HFFc6 (cell line): ENCODE measurements at places on chromosomes 16 and 17. TPM values are rescaled to one million over a fixed set of nuclear protein-coding genes. Genes with fewer than 3 reads are reported as not detected.
A peak's percentile ranks its signal among the peaks of the same experiment; 100 is the strongest.

DNA sequence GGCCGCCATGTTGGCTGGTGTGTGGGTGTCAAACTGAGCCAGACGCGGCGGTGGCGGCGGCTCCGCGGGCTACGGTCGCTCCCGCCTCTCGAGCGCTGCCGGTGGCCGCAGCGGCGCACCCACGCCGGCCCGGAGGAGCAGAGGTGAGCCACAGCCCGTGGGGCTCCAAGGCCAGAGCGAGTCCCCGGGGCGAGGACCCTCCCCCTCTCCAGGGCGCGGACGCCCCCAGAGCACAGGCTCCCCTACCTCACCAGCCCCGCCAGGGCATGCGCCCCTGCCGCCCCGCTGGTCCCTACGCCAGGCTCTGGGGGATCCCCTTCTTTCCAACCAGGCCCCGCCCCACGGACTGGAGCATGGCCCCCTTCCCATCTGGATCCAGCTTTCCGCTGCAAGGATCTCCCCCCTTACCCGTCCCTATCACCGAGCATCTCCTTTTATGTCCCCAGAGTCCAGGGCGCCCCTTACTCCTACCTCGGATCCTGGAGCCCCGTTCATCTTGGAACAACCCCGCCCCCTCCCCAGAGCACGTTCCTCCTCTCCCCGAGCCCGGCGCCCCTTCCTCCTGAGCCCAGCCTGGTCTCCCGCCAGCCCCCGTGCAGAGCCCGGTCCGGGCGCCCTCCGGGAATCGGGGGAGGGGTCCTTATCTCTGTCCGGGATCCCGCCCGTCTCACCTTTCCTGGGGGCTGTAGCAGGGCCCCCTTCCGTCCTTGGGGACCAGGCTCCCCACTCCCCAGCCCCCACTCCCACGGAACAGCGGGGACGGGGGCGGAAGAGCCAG, 412 bp downstream of the EPN2 start:
- peaks cover 25% of the 10 kb centered on the region for H3K4me1 ChIP-seq
- peak; percentile 29 for DNase-seq
- H3K4me3 ChIP-seq, result peak overlapping the region; percentile 97
- H3K27ac ChIP-seq, result peak overlapping the region; percentile 72

GRCh38 chr17:48484850-48485249, 46.0 kb downstream of the HOXB1 start:
- H3K4me3 ChIP-seq, result peak overlapping the region; percentile 67
- H3K27ac ChIP-seq, result peak overlapping the region; percentile 95
- no peaks in the 10 kb centered on the region; the same call in 1 of the 2 replicates for H3K27me3 ChIP-seq
- no peaks in the 10 kb centered on the region for H3K36me3 ChIP-seq

DNA sequence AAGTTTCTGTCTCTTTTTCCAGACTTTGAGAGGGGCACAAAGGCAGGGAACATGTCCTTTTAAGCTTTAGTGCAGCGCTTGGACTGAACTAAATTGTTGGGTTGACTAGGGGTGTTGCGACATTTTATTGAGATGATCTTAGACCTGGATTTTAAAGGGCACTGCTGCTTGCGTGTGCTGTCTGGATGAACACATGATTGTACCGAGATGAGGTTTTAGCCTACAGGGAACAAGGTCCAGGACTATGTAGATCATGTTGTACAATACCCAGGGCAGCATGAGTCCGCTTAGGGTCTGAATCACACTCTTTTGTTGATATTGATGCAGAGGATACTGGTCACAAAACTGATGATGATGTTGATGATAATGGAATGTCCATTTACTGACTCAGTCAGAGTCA, 5.2 kb upstream of the RGS9 start:
- H3K27ac ChIP-seq, result peak overlapping the region; percentile 50
- H3K4me1 ChIP-seq, result peaks cover 22% of the 10 kb centered on the region
- peak overlapping the region; percentile 6; the same call in 1 of the 2 replicates for H3K4me3 ChIP-seq
- H3K36me3 ChIP-seq, result no peaks in the 10 kb centered on the region
- peaks cover 22% of the 10 kb centered on the region for H3K27me3 ChIP-seq

DNA sequence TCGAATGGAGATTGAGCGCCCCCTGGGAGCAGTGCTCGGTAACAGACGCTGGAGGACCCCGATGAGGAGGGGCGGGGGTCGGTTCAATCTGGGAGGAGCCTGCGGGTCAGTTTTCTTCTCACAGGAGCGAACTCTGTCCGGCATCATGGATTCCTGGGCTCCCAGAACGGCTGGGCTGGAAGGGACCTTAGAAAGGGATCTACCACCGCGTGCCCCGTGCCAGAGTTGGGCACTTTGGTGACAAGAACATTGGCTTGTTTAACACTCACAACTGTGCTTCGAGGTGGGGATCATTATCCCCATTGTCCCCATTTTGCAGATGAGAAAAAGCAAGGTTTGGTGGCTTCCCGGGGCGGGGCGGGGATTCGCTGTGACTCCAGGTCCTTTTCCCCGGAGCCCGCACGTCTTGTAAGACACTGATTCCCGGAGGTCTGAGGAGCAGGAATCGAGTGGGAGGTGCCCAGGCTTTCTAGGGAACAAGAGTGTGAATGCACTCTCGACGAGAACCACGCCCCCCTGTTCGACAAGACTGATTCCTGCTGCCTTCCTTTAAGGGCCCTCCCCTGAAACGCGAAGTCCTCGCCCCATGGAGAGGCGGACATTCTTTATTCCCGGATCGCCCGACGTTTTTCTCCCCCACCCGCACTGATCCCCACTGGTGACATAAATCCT, 1.5 kb upstream of the FBXL19 start:
- H3K4me3 ChIP-seq, result peak overlapping the region; percentile 99
- H3K4me1 ChIP-seq, result peaks cover 31% of the 10 kb centered on the region
- H3K27me3 ChIP-seq, result peaks cover 2% of the 10 kb centered on the region; the same call in 1 of the 2 replicates
- 0 out of 2 replicates have a peak, but pooled peaks cover 9% of the 10 kb centered on the region for H3K36me3 ChIP-seq
- peak overlapping the region; percentile 100 for H3K27ac ChIP-seq

GRCh38 chr16:17365591-17366298, 105.0 kb downstream of the XYLT1 start:
- H3K27ac ChIP-seq, result peak overlapping the region; percentile 82
- no peak overlapping the region for H3K4me3 ChIP-seq
- peaks cover 1% of the 10 kb centered on the region; the same call in 1 of the 2 replicates for H3K27me3 ChIP-seq
- H3K4me1 ChIP-seq, result peaks cover 87% of the 10 kb centered on the region

DNA sequence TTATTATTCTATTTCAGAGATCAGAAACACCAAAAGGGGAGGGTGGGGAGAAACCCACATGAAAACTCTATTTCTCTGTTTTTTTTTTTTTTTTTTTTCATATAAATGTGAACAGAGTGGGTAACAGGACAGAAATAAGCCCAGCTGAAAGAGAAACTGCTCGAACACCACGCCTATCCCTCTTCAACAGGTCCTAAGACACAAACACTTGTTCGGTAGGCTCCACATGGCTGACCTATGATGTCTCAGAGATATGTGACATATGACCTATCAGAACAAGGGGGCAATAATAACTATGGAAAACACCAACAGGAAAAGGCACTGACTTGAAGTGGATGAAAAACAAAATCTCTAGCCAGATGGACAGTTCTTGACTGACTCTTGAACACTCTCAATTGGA, 44.8 kb downstream of the PARN start:
- DNase-seq, result no peak
- no peak overlapping the region for H3K27ac ChIP-seq
- H3K36me3 ChIP-seq, result peaks cover 21% of the 10 kb centered on the region
- peaks cover 10% of the 10 kb centered on the region for H3K4me1 ChIP-seq
- H3K27me3 ChIP-seq, result no peaks in the 10 kb centered on the region
- H3K4me3 ChIP-seq, result no peak overlapping the region

DNA sequence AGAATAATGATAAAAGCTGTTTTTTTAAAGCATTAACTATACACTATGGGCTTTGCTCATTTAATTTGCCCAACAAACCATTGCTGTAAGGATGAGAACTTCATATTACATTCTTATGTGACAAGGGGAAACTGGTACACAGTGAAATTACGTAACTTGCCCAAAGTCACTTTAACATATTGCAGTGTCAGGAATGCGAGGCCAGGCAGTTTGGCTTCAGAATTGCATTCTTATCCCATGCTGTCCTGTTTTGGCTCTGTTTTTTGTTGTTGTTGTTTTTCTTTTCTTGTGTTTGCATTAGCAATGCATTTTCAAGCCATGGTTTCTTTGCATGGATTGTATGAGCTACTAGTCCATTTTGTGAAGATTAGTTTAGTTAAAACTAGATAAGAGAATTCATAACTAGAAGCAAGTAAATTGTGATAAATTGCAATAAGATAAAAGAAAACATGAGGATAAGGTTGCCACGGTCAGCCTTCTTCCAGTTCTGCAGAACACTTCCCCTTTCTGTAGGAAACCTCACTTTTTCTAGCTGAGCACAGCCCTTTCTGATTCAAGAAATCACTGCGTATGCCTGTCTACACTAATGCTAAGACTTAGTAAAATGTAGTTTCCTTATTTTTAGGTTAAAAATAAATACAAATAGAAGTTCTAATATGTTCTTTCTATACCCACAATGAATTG, 221.3 kb upstream of the KCNJ16 start:
- peaks cover 9% of the 10 kb centered on the region for H3K36me3 ChIP-seq
- peaks cover 40% of the 10 kb centered on the region for H3K4me1 ChIP-seq
- no peaks in the 10 kb centered on the region for H3K27me3 ChIP-seq

- H3K36me3 ChIP-seq, result no peaks in the 10 kb centered on the region
- peaks cover 22% of the 10 kb centered on the region for H3K27me3 ChIP-seq
- no peak overlapping the region for H3K27ac ChIP-seq
- DNase-seq, result no peak
- peaks cover 4% of the 10 kb centered on the region; the same call in 1 of the 2 replicates for H3K4me1 ChIP-seq
These were observed 8.4 kb upstream of the PKMYT1 start for GRCh38 chr16:2988590-2989099.

- H3K27me3 ChIP-seq, result peaks cover 4% of the 10 kb centered on the region
- no peak for DNase-seq
- no peak overlapping the region for H3K4me3 ChIP-seq
- H3K27ac ChIP-seq, result no peak overlapping the region
- H3K36me3 ChIP-seq, result no peaks in the 10 kb centered on the region
These were observed 6.2 kb upstream of the NOTUM start for GRCh38 chr17:81967244-81967532.

DNA sequence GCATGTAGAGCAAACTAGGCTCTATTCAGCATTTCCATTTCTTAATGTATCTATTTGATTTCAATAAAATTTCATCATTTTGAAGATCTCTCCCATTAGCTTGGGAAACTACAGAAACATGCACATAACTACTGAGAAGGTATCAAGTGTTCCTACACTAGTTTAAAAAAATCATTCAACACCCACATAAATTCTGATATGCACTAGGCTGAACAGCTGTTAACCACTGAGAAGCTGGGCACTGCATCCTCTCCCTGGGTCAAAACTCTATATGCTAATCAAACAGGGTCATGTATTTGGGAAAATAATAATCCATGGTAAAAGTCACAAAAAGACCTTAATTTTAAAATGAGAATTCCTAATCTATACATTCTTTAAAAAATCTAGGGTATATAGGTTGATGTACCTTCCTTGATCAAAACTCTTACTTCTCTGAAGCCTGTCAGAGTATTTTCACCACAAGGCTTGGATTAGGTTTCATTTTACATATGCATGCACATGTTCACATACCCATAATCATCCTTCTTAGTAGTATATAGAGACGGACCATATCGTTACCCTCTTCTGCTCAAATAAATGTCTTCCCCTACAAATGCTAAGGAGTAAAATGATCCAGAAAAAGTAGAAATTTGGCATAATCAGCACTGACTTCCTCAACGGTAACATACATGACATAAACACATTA, 57.2 kb downstream of the KANSL1 start:
- H3K4me1 ChIP-seq, result peaks cover 55% of the 10 kb centered on the region
- no peak overlapping the region for H3K4me3 ChIP-seq
- H3K27ac ChIP-seq, result no peak overlapping the region
- no peak for DNase-seq
- no peaks in the 10 kb centered on the region; the same call in 1 of the 2 replicates for H3K27me3 ChIP-seq
- peaks cover 6% of the 10 kb centered on the region; the same call in 1 of the 2 replicates for H3K36me3 ChIP-seq

DNA sequence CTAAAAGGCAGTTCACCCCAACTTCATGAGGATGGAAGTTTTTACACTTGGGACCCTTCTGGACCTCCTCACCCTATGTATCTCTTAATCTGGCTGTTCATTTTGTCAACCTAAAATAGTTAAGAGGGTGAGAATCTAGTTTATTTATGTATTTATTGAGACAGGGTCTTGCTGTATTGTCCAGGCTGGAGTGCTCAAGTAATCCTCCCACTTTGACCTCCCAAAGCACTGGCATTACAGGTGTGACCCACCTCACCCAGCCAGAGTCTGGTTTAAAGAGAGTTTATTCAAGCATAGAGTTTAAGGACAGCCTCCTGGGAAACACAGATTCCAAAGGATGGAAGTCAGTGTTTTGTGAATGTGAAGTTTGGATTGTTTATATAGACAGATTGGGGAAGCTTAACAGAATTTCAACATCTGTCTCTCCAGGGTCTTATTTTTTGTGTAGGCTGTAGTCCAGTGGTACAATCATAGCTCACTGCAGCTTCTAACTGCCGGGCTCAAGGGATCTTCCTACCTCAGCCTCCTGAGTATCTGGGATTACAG, 8.0 kb upstream of the APPBP2 start:
- DNase-seq, result no peak
- no peak overlapping the region for H3K4me3 ChIP-seq
- H3K36me3 ChIP-seq, result no peaks in the 10 kb centered on the region
- no peak overlapping the region for H3K27ac ChIP-seq
- H3K27me3 ChIP-seq, result no peaks in the 10 kb centered on the region

- H3K4me1 ChIP-seq, result no peaks in the 10 kb centered on the region
- H3K27ac ChIP-seq, result no peak overlapping the region
- peaks cover 50% of the 10 kb centered on the region for H3K27me3 ChIP-seq
- no peaks in the 10 kb centered on the region for H3K36me3 ChIP-seq
These were observed 3.5 kb downstream of the MPO start for GRCh38 chr17:58277107-58277801.

DNA sequence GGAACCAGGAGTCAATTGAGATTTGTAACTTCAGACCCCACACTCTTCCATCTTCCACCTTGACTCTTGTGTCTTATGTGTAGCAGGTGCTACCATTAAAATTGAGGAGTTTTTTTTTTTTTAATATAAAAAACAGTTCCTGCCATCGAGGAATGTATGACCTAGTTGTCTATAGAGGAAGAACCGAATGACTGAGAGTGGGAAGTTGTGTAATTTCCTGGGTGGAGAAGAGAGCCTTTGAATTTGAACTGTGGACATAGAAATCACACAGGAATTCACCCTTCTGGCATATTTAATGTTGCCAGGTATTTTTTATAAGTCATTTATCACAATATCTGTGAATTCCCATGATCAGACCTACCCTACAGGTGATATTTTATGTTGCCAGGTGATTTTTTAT, 22.0 kb downstream of the SP2 start:
- no peaks in the 10 kb centered on the region for H3K4me1 ChIP-seq
- no peak overlapping the region for H3K27ac ChIP-seq
- H3K27me3 ChIP-seq, result peaks cover 1% of the 10 kb centered on the region
- H3K4me3 ChIP-seq, result no peak overlapping the region
- H3K36me3 ChIP-seq, result 0 out of 2 replicates have a peak, but pooled peaks cover 4% of the 10 kb centered on the region

GRCh38 chr17:55186937-55187770, 77.6 kb upstream of the HLF start:
- H3K27me3 ChIP-seq, result peaks cover 6% of the 10 kb centered on the region
- no peaks in the 10 kb centered on the region for H3K36me3 ChIP-seq
- no peak overlapping the region for H3K27ac ChIP-seq
- no peak for DNase-seq
- H3K4me3 ChIP-seq, result no peak overlapping the region
- no peaks in the 10 kb centered on the region for H3K4me1 ChIP-seq

- H3K27ac ChIP-seq, result no peak overlapping the region
- no peak for DNase-seq
- H3K27me3 ChIP-seq, result peaks cover 3% of the 10 kb centered on the region; the same call in 1 of the 2 replicates
- peaks cover 39% of the 10 kb centered on the region for H3K4me1 ChIP-seq
- H3K36me3 ChIP-seq, result no peaks in the 10 kb centered on the region
These were observed 4.1 kb upstream of the NAGS start for GRCh38 chr17:44000141-44000860.

The KRTAP4-3 gene
- not detected in 3 replicates for total RNA-seq

The GOT2 gene
- 124 to 145 TPM (median 127 TPM) in 3 replicates for total RNA-seq

The TBC1D28 gene
- not detected in 2 replicates for total RNA-seq

The SNF8 gene
- total RNA-seq, result 142 to 162 TPM (median 158 TPM) in 3 replicates

The CPPED1 gene
- total RNA-seq, result 54.4 to 67.2 TPM (median 63.2 TPM) in 3 replicates

The HIC1 gene
- 42.1 to 51.9 TPM (median 45.7 TPM) in 3 replicates for total RNA-seq
